ENCODE measurements at places on chromosomes 3 and 15. TPM values are rescaled to one million over a fixed set of nuclear protein-coding genes. Genes with fewer than 3 reads are reported as not detected.

GRCh38 chr15:70429056-70429722, 331.5 kb upstream of the TLE3 start:
- H3K4me1 ChIP-seq, result peaks cover 25% of the 10 kb centered on the region
- no peak for DNase-seq
- peaks cover 13% of the 10 kb centered on the region for H3K27me3 ChIP-seq
- no peak overlapping the region for H3K27ac ChIP-seq
- H3K4me3 ChIP-seq, result no peak overlapping the region
- peaks cover 22% of the 10 kb centered on the region for H3K36me3 ChIP-seq

DNA sequence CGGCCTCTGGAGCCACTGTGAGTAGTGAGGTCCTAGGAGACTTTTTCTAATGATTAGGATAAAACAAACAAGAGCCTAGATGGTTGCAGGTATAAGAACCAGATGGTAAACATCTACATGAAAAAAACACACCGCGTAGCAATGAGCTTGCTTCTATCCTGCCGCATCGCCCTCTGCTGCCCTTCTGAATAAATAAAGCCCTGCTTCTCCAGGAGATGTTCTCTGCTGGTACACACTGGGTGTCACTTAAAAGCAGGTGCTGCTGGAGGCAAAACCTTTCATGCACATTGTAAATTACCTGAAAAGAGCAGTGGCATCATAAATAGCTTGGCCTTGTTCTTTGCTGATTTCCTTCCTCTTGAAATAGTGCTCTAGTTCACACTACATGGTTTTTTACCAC, 164.4 kb upstream of the TOPAZ1 start:
- no peak overlapping the region for H3K4me3 ChIP-seq
- H3K27ac ChIP-seq, result no peak overlapping the region
- H3K4me1 ChIP-seq, result peaks cover 5% of the 10 kb centered on the region
- H3K27me3 ChIP-seq, result peaks cover 14% of the 10 kb centered on the region

- peaks cover 4% of the 10 kb centered on the region for H3K4me1 ChIP-seq
- no peak overlapping the region for H3K27ac ChIP-seq
- H3K27me3 ChIP-seq, result no peaks in the 10 kb centered on the region
- H3K36me3 ChIP-seq, result peaks cover 27% of the 10 kb centered on the region
- H3K4me3 ChIP-seq, result no peak overlapping the region
Observed at GRCh38 chr3:134516905-134517304, 31.0 kb downstream of the CEP63 start.

- H3K36me3 ChIP-seq, result peaks cover 58% of the 10 kb centered on the region
- no peaks in the 10 kb centered on the region for H3K27me3 ChIP-seq
- H3K4me3 ChIP-seq, result no peak overlapping the region
- H3K4me1 ChIP-seq, result peaks cover 35% of the 10 kb centered on the region
- peak overlapping the region; percentile 54 for H3K27ac ChIP-seq
- no peak for DNase-seq
Observed at GRCh38 chr3:70980646-70981170, 602.8 kb downstream of the FOXP1 start.

GRCh38 chr15:44099671-44100070, 95.4 kb downstream of the FRMD5 start:
- no peak for DNase-seq
- no peaks in the 10 kb centered on the region for H3K36me3 ChIP-seq
- peaks cover 29% of the 10 kb centered on the region for H3K27me3 ChIP-seq

DNA sequence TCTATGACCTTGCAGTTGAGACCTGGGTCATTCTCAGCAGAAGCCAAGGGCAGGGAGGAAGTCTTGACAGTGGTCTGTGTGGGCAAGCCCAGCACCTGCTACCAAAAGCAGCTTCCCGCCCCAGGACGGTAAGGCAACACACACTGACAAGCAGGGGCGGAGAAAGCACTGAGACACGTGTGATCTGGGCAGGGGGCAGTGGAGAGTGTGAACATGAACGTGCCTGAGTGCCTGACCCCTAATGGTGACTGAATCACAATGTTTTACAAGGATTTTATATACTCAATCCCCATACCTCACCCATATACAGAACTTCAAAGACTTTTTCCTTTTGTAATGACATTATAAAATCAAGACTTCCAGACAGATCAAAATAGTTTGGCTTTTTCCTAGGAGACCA, 35.2 kb downstream of the ANP32A start:
- H3K27ac ChIP-seq, result peak overlapping the region; percentile 44
- no peak for DNase-seq
- H3K36me3 ChIP-seq, result peaks cover 12% of the 10 kb centered on the region

GRCh38 chr15:74808078-74808839, 4.4 kb upstream of the LMAN1L start:
- no peak overlapping the region for H3K4me3 ChIP-seq
- H3K36me3 ChIP-seq, result peaks cover 13% of the 10 kb centered on the region
- peaks cover 8% of the 10 kb centered on the region for H3K4me1 ChIP-seq
- peaks cover 2% of the 10 kb centered on the region for H3K27me3 ChIP-seq
- no peak overlapping the region for H3K27ac ChIP-seq
- no peak for DNase-seq

GRCh38 chr3:151386056-151386455, 1.5 kb upstream of the P2RY12 start:
- no peak overlapping the region for H3K27ac ChIP-seq
- no peaks in the 10 kb centered on the region for H3K36me3 ChIP-seq
- no peak for DNase-seq
- peaks cover 10% of the 10 kb centered on the region for H3K4me1 ChIP-seq
- H3K27me3 ChIP-seq, result peaks cover 3% of the 10 kb centered on the region

DNA sequence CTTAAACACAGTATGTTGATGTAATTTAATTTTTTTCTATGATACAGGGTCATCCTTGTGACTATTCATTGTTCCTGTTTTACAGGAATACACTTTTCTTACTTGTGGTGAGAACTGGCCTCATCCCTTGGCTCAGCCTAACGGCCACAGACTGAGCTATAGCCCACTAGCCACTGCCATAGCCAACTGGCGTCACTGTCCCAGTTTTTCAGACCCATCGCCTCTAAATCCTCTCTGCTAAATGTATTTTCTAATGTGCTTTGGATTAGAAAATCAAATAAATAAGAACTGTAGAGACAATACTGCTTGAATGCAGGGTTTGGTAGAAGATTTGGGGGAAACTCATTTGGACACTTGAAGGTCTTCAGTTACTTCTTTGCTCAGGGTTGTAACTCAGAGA, 113.1 kb downstream of the TIGIT start:
- no peak overlapping the region for H3K27ac ChIP-seq
- no peaks in the 10 kb centered on the region for H3K27me3 ChIP-seq
- DNase-seq, result no peak
- no peak overlapping the region for H3K4me3 ChIP-seq
- no peaks in the 10 kb centered on the region for H3K36me3 ChIP-seq

- peak overlapping the region; percentile 84 for H3K27ac ChIP-seq
- H3K4me3 ChIP-seq, result peak overlapping the region; percentile 66
- no peak for DNase-seq
- peaks cover 51% of the 10 kb centered on the region for H3K36me3 ChIP-seq
- H3K4me1 ChIP-seq, result peaks cover 34% of the 10 kb centered on the region
Observed at GRCh38 chr3:148998715-148999423, 7.5 kb downstream of the GYG1 start.

- peaks cover 9% of the 10 kb centered on the region for H3K27me3 ChIP-seq
- no peaks in the 10 kb centered on the region for H3K36me3 ChIP-seq
- no peak for DNase-seq
- no peak overlapping the region for H3K27ac ChIP-seq
- H3K4me1 ChIP-seq, result no peaks in the 10 kb centered on the region
- no peak overlapping the region for H3K4me3 ChIP-seq
Observed at GRCh38 chr3:124298951-124299350, 307.0 kb upstream of the ROPN1 start.

DNA sequence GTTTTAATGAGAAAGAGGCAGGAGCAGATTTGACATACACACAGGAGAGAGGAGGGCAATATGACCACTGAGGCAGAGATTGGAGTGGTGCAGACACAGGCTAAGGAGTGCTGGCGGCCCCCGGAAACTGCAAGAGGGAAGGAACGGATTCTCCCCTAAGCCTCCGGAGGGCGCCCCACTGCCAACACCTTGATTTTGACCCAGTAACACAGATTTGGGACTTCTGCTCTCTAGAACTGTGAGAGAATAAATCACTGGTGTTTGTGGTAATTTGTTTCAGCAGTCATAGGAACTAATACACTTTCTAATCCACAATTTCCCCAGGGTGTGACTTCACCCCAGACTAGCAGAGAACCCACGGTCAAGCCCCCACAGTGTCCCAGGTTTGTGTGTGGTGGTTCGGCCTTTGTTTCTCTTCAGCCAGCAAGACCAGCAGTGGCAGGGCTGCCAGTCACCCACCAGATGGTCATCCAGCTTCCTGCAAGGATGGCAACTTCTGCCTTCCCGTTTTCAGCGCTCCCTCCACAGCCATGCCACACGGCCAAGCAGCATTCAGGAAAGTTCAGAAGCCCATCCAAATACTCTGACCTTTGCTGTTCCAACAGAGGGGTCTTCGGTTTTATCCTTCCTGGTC, 23.6 kb upstream of the TSPAN3 start:
- peaks cover 4% of the 10 kb centered on the region for H3K27me3 ChIP-seq
- no peak overlapping the region for H3K4me3 ChIP-seq
- H3K27ac ChIP-seq, result no peak overlapping the region
- peaks cover 3% of the 10 kb centered on the region for H3K4me1 ChIP-seq
- DNase-seq, result no peak
- no peaks in the 10 kb centered on the region for H3K36me3 ChIP-seq

DNA sequence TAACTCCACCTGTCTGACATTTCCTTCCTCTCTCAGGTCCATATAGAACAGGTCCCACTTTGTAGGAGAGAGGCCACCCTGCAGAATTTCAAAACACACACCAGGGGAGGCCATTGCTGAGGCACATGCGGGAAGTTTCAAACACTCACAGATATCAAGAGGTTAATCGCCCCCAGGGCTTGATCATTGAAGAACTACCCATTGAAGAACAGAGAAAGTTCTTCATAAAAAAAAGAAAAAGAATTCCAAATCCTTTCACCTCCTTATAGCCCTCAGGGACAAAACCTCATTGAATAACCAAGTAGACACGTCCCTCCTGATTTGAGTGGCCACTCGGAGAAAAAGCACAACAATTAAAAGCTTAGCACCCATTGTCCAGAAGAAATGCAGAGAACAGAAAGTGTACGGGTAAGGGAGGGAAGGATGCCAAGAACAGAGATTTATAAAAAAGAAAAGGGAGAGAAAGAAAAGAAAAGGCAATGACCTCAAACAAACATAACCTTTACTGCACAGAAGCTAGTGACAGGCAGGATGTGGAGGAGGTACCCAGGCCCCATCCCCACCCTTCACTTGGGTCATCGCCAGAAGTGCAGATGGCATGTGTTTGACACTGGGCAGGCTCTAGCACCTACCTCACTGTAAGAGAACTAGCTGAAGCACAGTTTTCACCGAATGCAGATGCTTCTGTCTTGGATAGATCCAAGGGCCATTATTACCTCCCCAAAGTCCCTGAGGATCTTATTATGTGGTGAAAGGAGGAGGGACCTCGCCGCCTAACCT, 112.3 kb upstream of the HES1 start:
- no peaks in the 10 kb centered on the region for H3K36me3 ChIP-seq
- peaks cover 5% of the 10 kb centered on the region for H3K27me3 ChIP-seq
- no peak overlapping the region for H3K27ac ChIP-seq
- no peak overlapping the region for H3K4me3 ChIP-seq
- H3K4me1 ChIP-seq, result peaks cover 4% of the 10 kb centered on the region

DNA sequence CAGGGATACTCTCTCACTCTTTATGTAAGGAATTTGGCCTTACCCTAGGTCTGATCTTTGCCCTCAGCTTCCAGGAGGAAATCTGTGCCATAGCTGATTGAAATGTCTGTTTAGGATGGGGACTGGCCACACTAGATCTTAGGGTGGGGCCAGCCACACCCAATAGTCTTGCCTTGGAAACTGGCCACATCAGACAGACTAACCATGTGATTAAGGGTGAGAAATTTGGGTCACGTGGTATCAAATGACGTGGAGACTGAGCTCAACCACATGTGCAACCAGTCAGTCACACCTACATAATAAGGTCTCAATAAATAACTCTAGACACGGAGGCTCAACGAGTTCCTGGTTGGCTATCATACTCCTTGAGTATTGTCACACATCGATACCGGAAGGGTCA, 113.5 kb downstream of the CNTN3 start:
- no peaks in the 10 kb centered on the region for H3K36me3 ChIP-seq
- DNase-seq, result no peak
- no peak overlapping the region for H3K27ac ChIP-seq
- no peaks in the 10 kb centered on the region for H3K27me3 ChIP-seq
- H3K4me1 ChIP-seq, result no peaks in the 10 kb centered on the region

DNA sequence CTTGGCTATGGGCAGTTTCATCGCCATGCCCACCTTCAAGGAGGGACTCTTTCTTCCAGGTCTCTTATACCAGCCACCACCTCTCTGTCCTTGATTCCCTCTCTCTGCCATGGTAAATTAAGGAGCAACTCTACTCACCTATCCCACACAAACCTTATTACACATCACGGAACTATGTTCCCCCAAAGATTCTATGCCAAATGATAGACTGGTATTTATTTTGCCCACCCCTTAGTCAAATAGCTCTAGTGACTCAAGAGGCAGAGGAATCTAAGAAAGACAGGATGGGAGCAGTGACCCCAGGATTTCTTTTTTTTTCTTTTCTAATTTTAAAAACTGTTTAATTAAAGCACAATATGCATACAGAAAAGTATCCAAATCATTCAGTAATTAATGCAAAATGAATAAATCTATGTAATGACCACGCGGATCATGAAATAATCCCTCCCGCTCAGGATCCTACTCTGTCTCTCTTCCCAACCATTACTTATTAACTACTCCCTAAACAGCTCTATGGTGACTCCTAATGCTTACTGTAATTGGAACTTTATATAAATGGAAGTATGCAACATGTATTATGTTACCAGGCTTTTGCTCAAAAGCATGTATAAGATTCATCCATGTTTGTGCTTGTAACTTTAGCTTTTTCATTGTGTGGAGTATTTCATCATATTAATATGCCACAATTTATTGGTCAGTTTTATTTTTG, 410.8 kb upstream of the RASGRP1 start:
- DNase-seq, result no peak
- peaks cover 4% of the 10 kb centered on the region for H3K27me3 ChIP-seq
- no peaks in the 10 kb centered on the region for H3K4me1 ChIP-seq
- no peaks in the 10 kb centered on the region for H3K36me3 ChIP-seq

GRCh38 chr15:75107908-75108838, 84.8 kb downstream of the PPCDC start:
- H3K4me3 ChIP-seq, result peak overlapping the region; percentile 65
- H3K4me1 ChIP-seq, result peaks cover 43% of the 10 kb centered on the region
- H3K27ac ChIP-seq, result peak overlapping the region; percentile 77
- H3K27me3 ChIP-seq, result peaks cover 9% of the 10 kb centered on the region
- H3K36me3 ChIP-seq, result peaks cover 11% of the 10 kb centered on the region

- H3K4me3 ChIP-seq, result no peak overlapping the region
- no peaks in the 10 kb centered on the region for H3K27me3 ChIP-seq
- H3K36me3 ChIP-seq, result no peaks in the 10 kb centered on the region
Observed at GRCh38 chr3:7144697-7145308, 283.9 kb downstream of the GRM7 start.

GRCh38 chr15:57785959-57786358, 79.4 kb downstream of the POLR2M start:
- no peak for DNase-seq
- no peak overlapping the region for H3K4me3 ChIP-seq
- no peak overlapping the region for H3K27ac ChIP-seq
- no peaks in the 10 kb centered on the region for H3K36me3 ChIP-seq

Gene CD80
- total RNA-seq, result 11.6 TPM

Gene GPR156
- not detected for total RNA-seq

Gene XCR1
- not detected for total RNA-seq

Gene PLSCR5
- total RNA-seq, result not detected

Gene ARRDC4
- total RNA-seq, result 0.94 TPM

Gene LEKR1
- total RNA-seq, result 1.5 TPM

Gene SCN11A
- total RNA-seq, result 0.11 TPM

Gene GUCA1C
- total RNA-seq, result not detected

Gene UBAP1L
- total RNA-seq, result 6.1 TPM

Gene CFAP161
- total RNA-seq, result not detected

Gene CCNDBP1
- 86.5 TPM for total RNA-seq

Gene PLAAT1
- total RNA-seq, result not detected

Gene CCR2
- total RNA-seq, result 52.5 TPM
